Activated CD4-positive, alpha-beta T cell treated with anti-CD3 and anti-CD28 coated beads for 1 hour (primary cell): ENCODE measurements at places on chromosomes 6 and 20.

DNA sequence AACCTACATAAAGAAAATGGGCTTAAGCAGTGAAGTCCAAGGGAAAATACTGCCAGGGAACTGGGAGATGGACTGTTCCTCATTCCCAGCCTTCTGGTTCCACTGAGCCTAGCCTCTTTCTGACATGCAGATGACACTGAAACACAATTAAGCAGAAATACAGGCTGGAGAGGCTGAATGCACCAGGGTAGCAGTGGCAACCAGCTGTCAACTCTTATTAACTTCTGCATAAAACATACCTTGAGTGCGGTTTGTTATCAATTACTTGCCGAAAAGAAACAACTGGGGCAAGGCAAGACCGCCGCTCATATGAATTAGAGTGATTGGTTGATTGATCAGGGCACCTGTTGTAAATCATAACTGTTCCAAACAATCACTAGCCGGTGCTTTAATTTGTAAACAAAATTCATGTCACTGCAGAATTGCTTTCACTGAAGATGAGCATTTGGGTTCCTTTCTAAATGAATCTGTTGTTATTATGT is 16.3 kb downstream of the TFAP2B start:
- no peak for DNase-seq

GRCh38 chr6:150395388-150396009 is 26.7 kb downstream of the IYD start:
- no peak for DNase-seq

- DNase-seq, result no peak
Measured at GRCh38 chr6:33667072-33667471, 44.4 kb downstream of the UQCC2 start.

DNA sequence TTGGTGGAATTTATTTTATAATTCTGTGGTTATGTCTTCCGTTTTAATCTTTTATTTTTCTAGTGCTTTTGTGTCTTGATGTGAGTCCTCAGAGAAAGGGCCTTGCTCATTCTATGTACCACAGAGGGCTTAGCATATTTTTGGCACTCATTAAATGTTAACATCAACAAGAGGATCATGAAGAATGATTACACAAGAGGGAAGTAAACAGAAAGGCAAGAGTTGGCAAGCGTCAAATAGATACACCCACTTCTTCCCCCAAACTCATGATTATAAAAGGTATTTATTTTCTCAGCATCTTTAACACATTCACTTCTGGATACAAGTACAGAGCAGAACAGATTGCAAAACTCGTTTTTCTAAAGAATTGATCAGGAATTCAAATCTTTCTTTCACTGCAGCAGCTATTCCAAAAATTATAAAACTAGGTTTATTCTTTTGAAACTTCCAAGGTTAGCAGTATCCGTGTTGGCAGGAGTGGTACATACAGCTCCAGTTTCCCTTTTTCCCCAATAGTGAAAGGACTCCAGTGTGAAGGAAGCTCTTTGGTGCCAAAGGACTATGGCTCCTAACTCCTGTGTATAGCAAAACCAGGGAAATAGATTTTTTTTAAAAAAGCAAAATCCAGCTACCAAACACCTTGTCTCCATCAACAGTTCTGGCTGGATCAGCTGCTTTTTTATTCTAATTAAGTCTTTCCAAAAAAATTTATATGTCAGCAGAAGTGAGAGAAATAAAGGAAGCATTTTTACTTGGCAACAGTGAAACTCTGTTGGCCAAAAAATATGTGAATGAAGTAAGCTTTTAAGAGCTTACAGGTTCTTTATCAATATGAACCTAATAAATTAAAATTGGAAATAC is 221.9 kb downstream of the ADGRG6 start:
- no peak for DNase-seq

- DNase-seq, result no peak
Measured at GRCh38 chr6:36202101-36202500, 5.6 kb downstream of the BRPF3 start.

DNA sequence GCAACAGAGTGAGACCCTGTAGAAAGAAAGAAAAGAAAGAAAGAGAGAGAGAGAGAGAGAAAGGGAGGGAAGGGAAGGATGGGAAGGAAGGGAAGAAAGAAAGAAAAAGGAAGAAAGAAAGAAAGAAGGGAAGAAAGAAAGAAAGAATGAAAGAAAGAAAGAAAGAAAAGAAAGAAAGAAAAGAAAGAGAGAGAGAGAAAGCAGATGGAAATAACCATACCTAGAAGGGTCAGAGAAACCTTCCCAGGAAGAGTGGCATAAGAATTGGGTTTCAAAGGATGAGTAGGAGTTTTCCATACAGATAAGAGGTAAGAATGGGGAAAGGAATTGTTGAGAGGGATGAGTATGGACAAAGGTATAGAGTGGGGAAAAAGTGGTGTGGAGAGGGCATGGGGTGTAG is 54.6 kb upstream of the SLC32A1 start:
- no peak for DNase-seq

DNA sequence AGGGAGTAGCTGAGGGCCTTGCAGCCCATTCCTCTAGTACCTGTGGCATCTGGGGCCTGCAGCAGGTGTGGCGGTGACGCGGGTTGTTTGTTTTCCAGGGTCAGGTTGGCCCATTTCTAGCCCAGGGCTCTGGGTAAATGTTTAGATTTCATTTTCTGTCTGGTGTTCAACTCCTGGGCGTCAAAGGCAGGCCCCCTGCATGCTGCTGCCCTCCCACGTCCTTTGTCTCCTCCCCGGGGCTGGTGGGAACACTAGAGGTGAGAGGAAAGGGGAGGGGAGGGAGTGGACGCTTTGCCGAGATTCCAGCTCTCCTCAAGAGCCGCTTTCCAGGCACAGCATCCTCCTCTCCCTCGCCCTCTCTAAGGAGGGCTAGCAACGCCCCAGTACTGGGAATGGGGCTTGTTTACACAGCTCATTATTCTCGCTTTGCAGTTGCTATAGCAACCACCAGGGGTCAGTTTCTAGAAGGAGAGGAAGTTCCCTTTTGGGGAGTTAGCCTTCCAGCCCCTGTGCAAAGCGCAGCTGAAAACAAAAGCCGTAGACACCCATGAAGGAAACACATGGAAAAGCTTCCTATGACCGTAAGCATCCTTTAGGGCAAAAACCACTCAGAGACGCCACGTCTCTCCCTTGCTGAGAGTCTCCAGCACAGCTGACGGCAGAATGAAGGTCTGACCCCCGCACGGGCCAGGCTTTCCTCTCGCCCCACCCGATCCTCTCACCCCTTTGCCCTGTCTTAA is 170.6 kb downstream of the LY86 start:
- DNase-seq, result no peak

DNA sequence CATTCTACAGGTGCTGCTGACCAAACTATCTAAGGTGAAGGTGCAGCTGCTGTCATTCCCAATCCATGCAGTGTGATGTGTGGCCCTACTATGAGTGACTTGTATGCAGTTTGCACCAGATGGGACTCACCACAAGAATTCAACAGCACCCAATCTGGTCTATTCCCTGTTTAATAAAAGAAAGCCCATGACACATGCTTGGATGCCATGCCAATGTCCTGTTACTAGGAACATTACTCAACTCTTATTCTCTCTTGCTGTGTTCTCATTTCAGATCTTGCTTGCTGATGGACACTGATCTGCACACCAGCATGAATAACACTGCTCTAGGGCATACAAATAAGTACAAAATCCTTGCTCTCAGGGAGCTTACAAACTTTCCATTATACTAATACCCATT is 221.6 kb upstream of the CDYL start:
- DNase-seq, result no peak

- DNase-seq, result no peak
Measured at GRCh38 chr20:8756410-8756809, 312.5 kb upstream of the PLCB4 start.

- no peak for DNase-seq
Measured at GRCh38 chr6:53240139-53240538, 91.5 kb upstream of the GCM1 start.
